ENCODE measurements at places on chromosomes 7 and 10. TPM values are rescaled to one million over a fixed set of nuclear protein-coding genes. Genes with fewer than 3 reads are reported as not detected.

- DNase-seq = no peak
Measured at GRCh38 chr7:31466036-31466435, 47.9 kb upstream of the ITPRID1 start.

DNA sequence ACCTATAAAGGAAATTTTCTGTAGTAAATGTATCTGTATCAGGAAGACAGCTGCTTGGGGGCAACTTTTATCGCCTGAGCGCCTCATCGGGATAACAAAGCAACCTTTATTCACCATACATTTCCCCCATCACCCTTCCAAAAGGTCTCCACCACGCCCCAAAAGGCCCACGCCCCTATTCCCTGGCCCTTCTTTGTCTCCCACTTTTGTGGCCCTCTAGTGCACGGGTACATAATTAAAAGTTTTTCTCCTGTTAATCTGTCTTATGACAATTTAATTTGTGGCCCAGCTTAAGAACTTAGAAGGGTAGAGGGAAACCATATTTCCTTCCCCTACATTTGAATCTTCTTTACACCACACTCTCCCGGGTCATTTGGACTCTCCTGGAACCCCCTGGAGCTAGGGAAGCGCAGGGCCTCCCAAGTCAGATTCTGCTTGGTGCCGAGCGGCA lies 625 bp downstream of the RP9 start:
- DNase-seq = no peak

DNA sequence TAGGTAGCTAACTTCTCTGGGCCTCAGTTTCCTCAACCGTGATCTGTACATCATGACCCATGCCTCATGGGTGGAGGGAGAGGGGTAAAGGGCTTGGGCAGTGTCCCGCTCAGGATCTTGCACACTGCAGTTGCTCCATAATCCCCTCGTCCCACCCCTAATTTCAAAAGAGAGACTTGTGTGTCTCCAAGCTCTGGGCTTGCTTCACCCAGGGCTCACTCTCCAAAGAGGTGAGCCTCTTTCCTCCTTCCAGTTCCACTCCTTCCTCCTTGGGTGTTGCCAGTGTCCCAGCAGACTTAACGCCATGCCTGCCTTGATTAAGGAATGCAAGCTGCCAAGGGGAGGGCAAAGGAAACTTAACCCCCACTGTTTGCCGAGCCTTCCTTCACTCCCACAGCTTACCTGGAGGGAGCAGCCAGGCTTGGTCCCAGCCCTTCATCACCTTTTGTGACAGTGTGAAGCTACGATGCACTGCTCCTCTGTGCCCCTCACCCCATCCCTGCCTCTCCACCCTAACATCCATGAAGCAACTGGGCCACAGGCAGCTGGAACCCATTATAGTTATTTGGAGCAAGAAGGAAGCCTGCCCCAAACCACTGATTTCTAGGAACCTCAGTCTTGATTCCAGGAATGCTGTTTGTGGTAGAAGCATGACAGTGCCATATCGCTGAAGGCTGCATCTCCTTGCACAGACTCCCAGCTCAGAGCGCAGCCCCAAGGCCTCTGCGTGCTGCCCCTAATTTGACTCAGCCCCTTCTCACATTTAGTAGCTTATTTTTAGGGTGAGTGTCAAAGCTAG lies 363.3 kb downstream of the TNS3 start:
- DNase-seq = no peak

GRCh38 chr7:32318300-32319011 lies 171.7 kb downstream of the LSM5 start:
- peak; percentile 11 for DNase-seq

The ARHGAP22 gene
- 1.6 TPM for polyA plus RNA-seq

- no peak for DNase-seq
Measured at GRCh38 chr10:35070521-35070920, 19.6 kb downstream of the CUL2 start.

- DNase-seq = no peak
Measured at GRCh38 chr7:111364413-111364812, 197.9 kb downstream of the IMMP2L start.

The EBLN1 gene
- polyA plus RNA-seq = not detected

DNA sequence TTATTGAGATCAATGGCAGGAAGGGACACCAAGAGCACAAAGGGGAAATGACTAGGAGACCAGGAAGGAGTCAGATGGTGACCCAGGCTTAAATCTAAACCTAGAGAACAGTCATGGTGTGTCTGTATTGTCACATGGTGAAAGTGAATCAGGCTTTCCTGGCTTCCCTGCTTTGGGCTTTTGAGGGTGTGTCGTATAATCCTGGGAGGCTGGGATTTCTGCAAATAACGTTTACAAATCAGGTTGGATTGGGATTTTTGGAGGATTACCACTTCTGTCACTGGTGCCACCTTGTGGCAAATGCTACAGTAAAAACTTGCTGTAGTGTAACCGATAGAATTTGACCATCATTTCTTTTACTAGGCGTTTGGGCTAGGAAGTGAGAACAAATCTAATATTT lies 502.6 kb downstream of the NRG3 start:
- peak; percentile 11 for DNase-seq

The SFRP5 gene
- 1.6 TPM for polyA plus RNA-seq

The SYNPO2L gene
- polyA plus RNA-seq = 195 TPM

The SPDYE8 gene
- 0.15 TPM for polyA plus RNA-seq

DNA sequence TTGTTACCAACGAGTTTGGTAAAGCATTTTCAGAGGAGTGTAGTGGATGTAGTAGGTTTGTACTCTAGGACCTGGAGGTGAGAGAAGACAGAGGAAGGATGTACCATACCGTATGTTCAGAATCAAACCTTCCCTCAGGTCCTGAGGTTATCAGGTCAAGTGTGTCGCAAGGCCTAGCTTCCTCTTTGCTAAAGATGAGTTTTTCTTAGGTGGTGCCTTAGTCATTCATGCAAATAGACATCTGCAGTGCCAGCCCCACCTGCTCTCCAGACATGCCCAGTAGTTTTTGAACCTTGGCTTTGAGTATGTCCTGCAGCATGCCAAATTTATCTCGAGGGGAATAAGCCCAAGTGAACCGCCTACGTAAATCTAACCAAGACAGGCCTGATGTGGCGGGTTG lies 71.3 kb downstream of the HDAC9 start:
- no peak for DNase-seq

DNA sequence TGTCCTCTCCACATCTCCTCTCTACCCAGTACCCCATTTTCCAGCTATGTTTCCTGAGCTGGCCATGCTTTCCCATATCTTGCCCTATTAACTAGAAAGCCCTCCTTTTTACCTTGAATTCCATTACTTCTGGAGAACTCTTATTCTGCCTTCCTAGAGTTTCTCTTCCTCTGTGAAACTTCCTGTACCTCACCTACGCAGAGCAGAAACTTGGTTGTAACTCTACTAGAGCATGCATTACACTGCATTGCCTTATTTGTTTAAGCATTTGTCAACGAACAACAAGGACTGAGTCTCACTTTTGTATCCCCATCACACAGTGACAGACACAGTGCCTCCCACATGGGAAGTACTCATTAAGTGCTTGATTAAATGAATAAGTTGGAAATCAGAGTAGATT lies 36.4 kb downstream of the VCL start:
- DNase-seq = no peak

- DNase-seq = no peak
Measured at GRCh38 chr10:49174926-49175500, 13.2 kb downstream of the TMEM273 start.

DNA sequence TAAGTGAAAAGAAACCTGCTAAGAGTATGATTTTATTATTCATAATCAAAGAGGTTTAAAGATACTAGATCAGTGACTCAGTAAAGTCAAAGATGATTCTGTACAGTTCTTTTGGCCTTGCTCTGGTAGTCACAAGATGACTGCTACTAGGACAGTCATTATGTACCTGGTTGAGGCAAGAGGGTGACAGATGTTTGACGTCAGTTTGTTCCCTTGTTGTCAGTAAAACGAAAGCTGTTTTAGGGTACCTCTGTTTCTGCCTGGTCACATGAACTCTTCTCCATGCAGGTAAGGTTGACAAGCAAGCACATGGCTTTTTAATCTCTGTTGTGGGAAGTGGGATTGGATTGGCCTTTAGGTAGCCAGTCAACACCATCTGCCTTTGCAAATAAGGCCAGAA lies 308.0 kb downstream of the EXOC4 start:
- no peak for DNase-seq

The CNNM1 gene
- not detected for polyA plus RNA-seq

The KNDC1 gene
- 7.6 TPM for polyA plus RNA-seq

DNA sequence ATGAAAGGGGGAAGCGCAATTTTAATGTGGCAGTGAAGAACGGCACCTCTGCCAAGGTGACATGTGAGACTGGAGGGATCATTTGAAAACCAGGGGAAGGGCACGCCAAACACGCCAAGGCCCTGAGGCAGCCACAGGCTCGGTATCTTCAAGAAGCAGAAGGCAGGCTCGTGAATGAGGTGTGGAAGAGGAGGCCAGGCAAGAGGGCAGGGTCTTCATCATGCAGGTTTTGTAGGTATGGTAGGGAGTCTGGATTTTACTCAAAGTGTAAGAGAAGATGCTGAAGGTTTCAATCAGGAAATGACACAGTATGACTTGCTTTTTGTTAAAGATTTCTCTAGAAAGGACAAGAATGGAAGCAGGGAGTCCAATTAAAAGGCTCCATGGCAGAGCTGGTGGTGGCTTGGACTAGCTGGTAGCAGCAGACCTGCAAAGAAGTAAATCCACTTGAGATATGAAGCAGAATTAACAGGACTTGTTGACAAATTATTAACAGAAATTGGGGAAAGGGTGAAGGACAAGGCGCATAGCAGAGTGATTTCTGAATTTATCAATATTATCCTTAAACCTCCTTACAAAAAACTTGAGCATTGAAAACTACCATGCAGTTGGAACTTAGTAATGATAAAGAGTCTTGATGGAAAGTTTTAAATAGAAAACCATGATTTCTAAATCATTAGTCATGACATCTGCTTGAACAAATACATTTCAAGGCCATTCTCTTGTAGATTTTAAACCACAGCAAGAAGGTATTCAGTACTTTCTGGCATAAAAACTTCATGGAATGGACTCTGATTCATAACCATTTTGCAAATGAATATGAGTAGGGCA lies 70.4 kb downstream of the COA1 start:
- DNase-seq = no peak

DNA sequence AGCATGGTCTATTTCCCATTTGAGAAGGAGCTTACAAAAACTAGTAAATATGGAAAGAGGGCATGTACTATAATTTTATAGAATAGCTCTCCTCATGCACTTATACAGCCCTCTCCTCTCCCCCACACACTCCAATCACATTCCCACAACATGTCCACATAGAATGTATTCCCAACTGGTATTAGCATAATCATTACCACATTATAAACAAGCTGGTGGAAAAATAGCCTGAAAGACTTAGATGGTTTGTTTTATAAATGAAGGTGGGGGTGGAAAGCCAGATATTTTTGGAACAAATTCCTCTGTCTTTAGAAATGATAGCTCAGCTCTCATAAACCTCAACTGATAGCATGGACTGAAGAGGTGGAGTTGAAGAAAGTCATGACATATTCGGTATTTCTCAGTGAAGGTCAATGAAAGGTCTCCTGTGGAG lies 410.1 kb downstream of the SUGCT start:
- peak; percentile 72 for DNase-seq

DNA sequence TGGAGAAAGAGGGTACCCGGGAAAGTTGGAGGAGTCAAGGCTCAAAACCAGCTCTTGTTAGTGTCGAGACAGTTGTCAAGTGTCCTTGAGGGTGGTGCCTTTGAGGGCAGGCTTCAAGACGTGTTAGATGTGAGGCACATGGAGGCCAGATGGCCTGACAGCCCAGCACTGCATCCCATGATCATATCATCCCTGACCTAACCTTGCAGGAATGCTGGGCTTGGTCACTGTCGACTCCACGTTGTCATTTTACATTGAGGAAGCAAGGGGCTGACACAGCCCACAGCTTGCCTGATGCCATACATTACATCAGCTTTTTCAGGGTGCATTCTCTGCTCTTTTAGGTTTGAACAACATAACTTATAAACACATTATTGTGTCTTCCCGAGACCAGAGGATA lies 114.1 kb downstream of the ABCA13 start:
- no peak for DNase-seq

The TRIM73 gene
- polyA plus RNA-seq = 6.0 TPM

GRCh38 chr10:47038881-47039561 lies 127.8 kb downstream of the PTPN20 start:
- no peak for DNase-seq

- no peak for DNase-seq
Measured at GRCh38 chr10:12195281-12195602, 449 bp downstream of the NUDT5 start.

DNA sequence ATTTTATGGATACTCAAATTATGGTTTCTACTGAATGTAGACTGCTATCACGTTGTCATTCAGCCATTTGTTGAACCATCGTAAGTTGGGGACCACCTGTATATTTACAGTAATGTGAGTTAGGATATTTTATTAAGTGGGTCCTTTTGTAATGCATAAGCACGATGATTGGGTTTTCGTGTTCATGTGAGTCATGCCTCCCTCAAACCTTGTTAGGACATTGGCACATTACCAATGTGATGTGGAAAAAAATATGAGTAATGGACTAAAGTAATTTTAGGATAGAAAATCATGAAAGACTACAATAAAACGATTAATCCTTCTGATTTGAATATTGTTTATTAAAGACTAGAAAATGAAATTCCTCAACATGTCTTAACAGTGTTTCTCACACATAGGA lies 8.7 kb downstream of the SMC3 start:
- DNase-seq = no peak

DNA sequence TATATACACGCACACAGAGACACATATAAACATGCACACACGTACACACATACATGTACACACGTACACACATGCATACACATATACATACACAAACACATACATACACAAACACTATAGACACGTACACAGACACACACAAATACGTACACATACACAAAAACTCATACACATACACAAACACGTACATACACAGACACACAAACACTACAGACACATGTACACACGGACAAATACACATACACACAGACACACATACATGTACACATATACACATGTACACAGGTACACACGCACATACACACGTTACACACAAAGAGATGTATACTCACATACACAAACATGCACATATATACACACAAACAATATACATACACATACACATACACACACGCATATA lies 35.2 kb upstream of the GTF2IRD1 start:
- DNase-seq = no peak

The ITGB8 gene
- polyA plus RNA-seq = 4.6 TPM

GRCh38 chr7:31251441-31251840 lies 89.1 kb downstream of the NEUROD6 start:
- DNase-seq = no peak

GRCh38 chr10:59580026-59580863 lies 129.4 kb downstream of the SLC16A9 start:
- peak; percentile 87 for DNase-seq

Measured in muscle of leg (tissue), 16 donors.